ENCODE measurements at places on chromosomes 4 and X. TPM values are rescaled to one million over a fixed set of nuclear protein-coding genes. Genes with fewer than 3 reads are reported as not detected.

The F8 gene
- total RNA-seq = 10.8 TPM

The TCEAL7 gene
- not detected for total RNA-seq

The CLCN4 gene
- 0.04 TPM for total RNA-seq

The FGG gene
- not detected for total RNA-seq

The NUDT10 gene
- total RNA-seq = 0.92 TPM

The PPEF2 gene
- 0.13 TPM for total RNA-seq

The CXorf38 gene
- 16.5 TPM for total RNA-seq

The REPS2 gene
- 0.11 TPM for total RNA-seq

The MAP9 gene
- 10.9 TPM for total RNA-seq

The DOCK11 gene
- total RNA-seq = 50.1 TPM

The AFM gene
- total RNA-seq = not detected

The GPR34 gene
- 1.5 TPM for total RNA-seq

The CPZ gene
- not detected for total RNA-seq

The FGFRL1 gene
- 14.5 TPM for total RNA-seq

The PLXNB3 gene
- 0.57 TPM for total RNA-seq

The USP26 gene
- not detected for total RNA-seq

The CYSLTR1 gene
- total RNA-seq = 0.31 TPM

The ERAS gene
- 0.18 TPM for total RNA-seq

The CENPVL2 gene
- total RNA-seq = not detected

GRCh38 chr4:149630064-149630463, 185.6 kb downstream of the IQCM start:
- no peaks in the 10 kb centered on the region for H3K4me1 ChIP-seq
- H3K36me3 ChIP-seq = no peaks in the 10 kb centered on the region
- no peak overlapping the region for H3K27ac ChIP-seq

- no peaks in the 10 kb centered on the region for H3K36me3 ChIP-seq
- H3K27ac ChIP-seq = no peak overlapping the region
- H3K27me3 ChIP-seq = no peaks in the 10 kb centered on the region
- H3K4me1 ChIP-seq = peaks cover 22% of the 10 kb centered on the region
- no peak overlapping the region for H3K4me3 ChIP-seq
These were observed 62.8 kb downstream of the SH3KBP1 start for GRCh38 chrX:19824603-19825002.

GRCh38 chrX:46713672-46714490, 45.0 kb downstream of the SLC9A7 start:
- no peaks in the 10 kb centered on the region for H3K27me3 ChIP-seq
- no peak overlapping the region for H3K27ac ChIP-seq
- DNase-seq = no peak
- H3K4me3 ChIP-seq = no peak overlapping the region

GRCh38 chr4:182582245-182582644, 334.9 kb downstream of the DCTD start:
- no peak overlapping the region for H3K4me3 ChIP-seq
- DNase-seq = no peak
- H3K4me1 ChIP-seq = no peaks in the 10 kb centered on the region
- H3K36me3 ChIP-seq = no peaks in the 10 kb centered on the region
- no peaks in the 10 kb centered on the region for H3K27me3 ChIP-seq
- H3K27ac ChIP-seq = no peak overlapping the region

- H3K4me1 ChIP-seq = no peaks in the 10 kb centered on the region
- H3K27me3 ChIP-seq = no peaks in the 10 kb centered on the region
- H3K4me3 ChIP-seq = no peak overlapping the region
These were observed 390.0 kb upstream of the NWD2 start for GRCh38 chr4:36854554-36854953.

DNA sequence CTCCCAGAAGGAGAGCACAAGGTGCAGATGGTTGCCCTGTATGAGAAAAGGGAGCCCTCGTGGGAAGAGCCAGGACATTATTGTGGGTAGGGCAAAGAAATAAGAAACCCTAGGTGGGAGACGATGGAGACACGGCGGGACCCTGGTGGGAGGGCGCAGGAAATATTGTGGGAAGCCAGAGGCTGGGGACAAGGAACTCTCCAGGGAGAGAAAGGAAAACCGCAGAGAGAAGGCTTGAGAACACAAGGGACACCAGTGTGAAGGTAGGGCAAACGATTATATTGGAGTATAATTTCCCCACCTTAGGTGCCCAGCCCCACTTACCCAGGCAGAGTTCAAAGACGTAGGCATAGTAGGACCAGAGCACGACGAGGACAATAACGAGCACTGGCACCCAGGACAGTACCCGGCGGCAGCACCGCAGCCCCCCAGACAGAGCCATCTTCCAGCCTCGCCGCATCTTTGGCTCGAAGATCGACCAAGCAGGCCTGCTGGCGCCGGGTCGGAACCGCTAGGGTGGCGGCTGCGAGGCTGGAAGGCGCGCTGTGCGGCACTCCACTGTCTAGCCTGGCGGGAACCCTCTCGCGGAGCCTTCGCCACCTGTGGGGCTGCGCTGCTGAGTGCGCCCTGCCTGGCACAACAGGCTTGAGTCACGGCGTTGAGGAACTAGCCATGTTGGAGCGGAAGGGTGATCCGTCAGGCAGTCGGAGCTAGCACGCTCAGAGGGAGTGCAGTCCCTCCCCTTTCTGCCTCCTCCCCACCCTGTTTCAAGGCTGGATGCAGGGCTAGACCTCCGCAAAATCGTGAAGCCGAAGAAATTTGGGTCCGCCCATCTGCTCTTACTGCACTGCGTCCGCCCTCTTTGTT, at the start of gene ZDHHC15:
Gene ZDHHC15 (minus strand): TSS at position 473 of the 867 bp plus-strand sequence. CDS start 13 bp downstream, at position 460.
- no peaks in the 10 kb centered on the region for H3K36me3 ChIP-seq
- no peaks in the 10 kb centered on the region for H3K4me1 ChIP-seq
- H3K27ac ChIP-seq = no peak within 1 kb of the TSS

- H3K4me3 ChIP-seq = no peak overlapping the region
- peaks cover 9% of the 10 kb centered on the region for H3K36me3 ChIP-seq
- no peak overlapping the region for H3K27ac ChIP-seq
- DNase-seq = no peak
- no peaks in the 10 kb centered on the region for H3K4me1 ChIP-seq
- no peaks in the 10 kb centered on the region for H3K27me3 ChIP-seq
These were observed 94.5 kb downstream of the FNIP2 start for GRCh38 chr4:158863296-158863695.

DNA sequence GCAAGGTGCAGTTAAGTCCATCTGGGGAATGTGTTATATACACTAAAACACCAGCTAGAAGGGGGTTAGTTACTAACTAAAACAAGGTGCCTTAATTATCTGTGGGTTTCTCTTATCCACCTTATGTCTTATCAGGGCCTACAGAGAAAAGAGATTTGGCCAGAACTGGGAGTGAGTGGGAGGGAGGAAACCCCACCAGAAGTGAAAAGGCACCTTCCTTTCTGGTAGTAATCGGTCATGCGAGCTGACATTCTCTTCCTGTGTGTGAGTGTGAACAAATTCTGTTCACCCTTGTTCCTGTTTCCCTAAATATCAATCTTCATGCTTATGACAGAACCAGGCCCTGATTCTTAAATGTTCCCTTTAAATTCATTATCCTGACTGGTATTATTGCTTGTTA, 43.5 kb downstream of the SRPX2 start:
- H3K36me3 ChIP-seq = no peaks in the 10 kb centered on the region
- no peaks in the 10 kb centered on the region for H3K27me3 ChIP-seq
- no peak overlapping the region for H3K4me3 ChIP-seq

- no peaks in the 10 kb centered on the region for H3K27me3 ChIP-seq
- H3K4me3 ChIP-seq = no peak within 1 kb of the TSS
- no peaks in the 10 kb centered on the region for H3K4me1 ChIP-seq
- no peak within 1 kb of the TSS for H3K27ac ChIP-seq
- no peaks in the 10 kb centered on the region for H3K36me3 ChIP-seq
- DNase-seq = no peak
These were observed at the start of gene DMD for GRCh38 chrX:33211356-33212260. Gene DMD (minus strand): TSS chrX:33211549. CDS start chrX:33211312, 237 bp downstream.

DNA sequence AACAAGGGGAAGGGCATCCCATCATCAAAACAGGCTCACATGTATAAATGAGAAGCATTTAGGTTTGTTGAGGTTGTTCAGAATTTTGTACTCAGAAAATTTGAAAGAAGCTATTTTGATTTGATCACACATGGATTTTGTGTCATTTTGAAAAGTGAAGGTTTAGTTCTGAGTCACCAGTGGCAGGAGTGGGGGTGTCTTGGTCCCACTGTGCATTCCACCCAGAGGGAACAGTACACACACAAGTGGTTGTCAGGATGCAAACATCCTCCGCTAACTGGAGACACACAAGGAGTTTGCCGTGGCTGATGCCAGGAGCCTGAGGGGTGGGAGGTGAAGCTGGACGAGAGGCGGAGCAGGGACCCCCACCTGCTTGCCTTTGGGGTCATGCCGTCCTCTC, 198.2 kb upstream of the PSAPL1 start:
- H3K27ac ChIP-seq = no peak overlapping the region
- H3K27me3 ChIP-seq = no peaks in the 10 kb centered on the region
- no peak overlapping the region for H3K4me3 ChIP-seq
- no peak for DNase-seq
- no peaks in the 10 kb centered on the region for H3K4me1 ChIP-seq

GRCh38 chr4:70531981-70532380, 13.6 kb downstream of the AMTN start:
- H3K4me1 ChIP-seq = no peaks in the 10 kb centered on the region
- H3K36me3 ChIP-seq = no peaks in the 10 kb centered on the region
- H3K27me3 ChIP-seq = no peaks in the 10 kb centered on the region
- H3K27ac ChIP-seq = no peak overlapping the region

GRCh38 chr4:153528705-153529485, 62.7 kb downstream of the TMEM131L start:
- H3K4me3 ChIP-seq = no peak overlapping the region
- no peaks in the 10 kb centered on the region for H3K27me3 ChIP-seq
- peaks cover 95% of the 10 kb centered on the region for H3K4me1 ChIP-seq
- no peak for DNase-seq

DNA sequence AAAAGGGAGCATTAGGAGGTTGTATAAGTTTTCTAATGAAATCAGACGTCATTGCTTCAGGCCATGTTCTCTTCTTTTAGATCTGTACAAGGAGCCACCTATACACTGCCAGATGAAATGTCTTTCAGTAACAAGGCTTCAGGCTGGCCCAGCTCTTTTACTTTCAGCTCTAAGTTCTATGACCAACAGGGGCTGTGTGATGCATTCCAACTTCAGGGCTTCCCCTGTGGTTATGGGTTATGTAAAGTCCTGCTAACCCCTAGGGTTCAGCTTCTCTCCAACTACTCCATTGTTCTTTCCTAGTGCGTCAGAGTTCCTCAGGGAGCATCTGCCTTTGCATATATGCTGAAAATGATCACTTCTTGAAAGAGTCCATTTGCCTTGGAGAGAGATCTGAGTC, 79.4 kb upstream of the TTC29 start:
- DNase-seq = no peak
- no peaks in the 10 kb centered on the region for H3K4me1 ChIP-seq
- H3K27me3 ChIP-seq = no peaks in the 10 kb centered on the region
- no peak overlapping the region for H3K4me3 ChIP-seq

DNA sequence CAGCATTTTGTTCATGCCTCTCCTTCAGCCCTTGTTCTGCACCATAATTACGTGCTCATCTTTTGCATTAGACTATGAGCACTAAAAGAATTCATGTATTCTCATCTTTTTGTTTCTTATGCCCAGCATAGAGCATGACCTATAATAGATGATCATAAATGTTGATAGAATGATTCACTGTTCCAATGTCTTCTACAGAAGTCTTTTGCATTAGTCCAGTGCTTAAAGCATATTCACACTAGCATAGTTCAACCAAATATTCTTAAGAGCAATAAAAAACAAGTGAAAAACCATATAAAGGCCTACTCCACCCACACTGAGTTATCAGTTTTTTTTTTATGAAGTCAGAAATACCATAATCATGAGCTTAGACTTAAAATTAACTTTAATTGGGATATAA, 36.5 kb upstream of the SLC10A4 start:
- H3K27ac ChIP-seq = no peak overlapping the region
- DNase-seq = no peak
- no peaks in the 10 kb centered on the region for H3K36me3 ChIP-seq
- H3K27me3 ChIP-seq = no peaks in the 10 kb centered on the region
- H3K4me3 ChIP-seq = no peak overlapping the region

DNA sequence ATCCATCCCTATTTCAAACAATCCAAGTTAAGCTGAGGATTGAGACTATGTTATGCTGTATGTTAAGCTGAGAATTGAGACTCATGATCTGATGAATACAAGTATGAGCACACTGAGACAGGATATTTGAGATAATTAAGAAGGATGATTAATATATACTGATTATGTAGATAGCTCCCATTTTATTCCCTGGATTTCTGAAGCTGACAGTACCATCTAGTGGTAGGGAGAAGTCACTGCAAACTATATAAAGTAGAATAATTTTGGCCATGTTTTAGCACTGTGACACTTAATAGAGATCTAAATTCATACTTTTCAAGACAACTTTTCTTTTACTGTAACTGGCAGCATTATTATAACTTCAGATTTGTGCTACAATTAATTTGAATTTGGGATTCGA, 63.8 kb upstream of the HPRT1 start:
- no peak overlapping the region for H3K4me3 ChIP-seq
- no peak for DNase-seq
- no peaks in the 10 kb centered on the region for H3K4me1 ChIP-seq
- H3K27me3 ChIP-seq = no peaks in the 10 kb centered on the region
- H3K27ac ChIP-seq = no peak overlapping the region
- no peaks in the 10 kb centered on the region for H3K36me3 ChIP-seq

- H3K27me3 ChIP-seq = no peaks in the 10 kb centered on the region
- DNase-seq = no peak
- H3K4me1 ChIP-seq = no peaks in the 10 kb centered on the region
- H3K36me3 ChIP-seq = no peaks in the 10 kb centered on the region
These were observed 4.3 kb upstream of the SLC4A4 start for GRCh38 chr4:71334465-71334882.

GRCh38 chr4:186939226-186939625, 215.6 kb upstream of the FAT1 start:
- H3K4me1 ChIP-seq = no peaks in the 10 kb centered on the region
- no peaks in the 10 kb centered on the region for H3K27me3 ChIP-seq
- H3K36me3 ChIP-seq = no peaks in the 10 kb centered on the region
- no peak for DNase-seq
- no peak overlapping the region for H3K27ac ChIP-seq

- no peaks in the 10 kb centered on the region for H3K4me1 ChIP-seq
- no peak overlapping the region for H3K27ac ChIP-seq
- H3K36me3 ChIP-seq = no peaks in the 10 kb centered on the region
- no peak overlapping the region for H3K4me3 ChIP-seq
These were observed 135.8 kb downstream of the IL15 start for GRCh38 chr4:141771889-141772830.

Data from CD8-positive, alpha-beta memory T cell (primary cell).